ENCODE measurements at places on chromosomes 1 and 21.
A peak's percentile ranks its signal among the peaks of the same experiment; 100 is the strongest.

DNA sequence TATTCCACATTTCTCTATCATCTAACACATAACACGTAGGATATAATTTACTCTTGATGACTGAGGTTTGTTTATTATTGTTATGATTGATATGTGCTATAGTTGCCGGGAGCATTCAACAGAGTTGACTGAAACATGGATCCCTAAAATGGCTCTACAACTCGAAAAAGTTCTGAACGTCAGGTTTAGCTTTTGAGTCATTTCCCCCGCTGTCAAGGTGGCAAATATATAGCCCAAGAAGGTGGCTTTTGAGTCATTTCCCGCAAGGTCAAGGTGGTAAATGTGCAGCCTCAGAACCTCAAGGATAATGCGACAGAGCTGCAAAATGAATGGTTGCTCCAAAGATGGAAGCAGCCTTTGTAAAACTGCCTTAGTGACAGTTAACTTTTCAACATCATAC, 104.0 kb downstream of the NIBAN1 start:
- no peak for DNase-seq
- H3K27me3 ChIP-seq, result no peaks in the 10 kb centered on the region
- peaks cover 39% of the 10 kb centered on the region for H3K4me1 ChIP-seq
- peak overlapping the region; percentile 82 for H3K27ac ChIP-seq
- H3K4me3 ChIP-seq, result no peak overlapping the region
- H3K36me3 ChIP-seq, result peaks cover 8% of the 10 kb centered on the region

DNA sequence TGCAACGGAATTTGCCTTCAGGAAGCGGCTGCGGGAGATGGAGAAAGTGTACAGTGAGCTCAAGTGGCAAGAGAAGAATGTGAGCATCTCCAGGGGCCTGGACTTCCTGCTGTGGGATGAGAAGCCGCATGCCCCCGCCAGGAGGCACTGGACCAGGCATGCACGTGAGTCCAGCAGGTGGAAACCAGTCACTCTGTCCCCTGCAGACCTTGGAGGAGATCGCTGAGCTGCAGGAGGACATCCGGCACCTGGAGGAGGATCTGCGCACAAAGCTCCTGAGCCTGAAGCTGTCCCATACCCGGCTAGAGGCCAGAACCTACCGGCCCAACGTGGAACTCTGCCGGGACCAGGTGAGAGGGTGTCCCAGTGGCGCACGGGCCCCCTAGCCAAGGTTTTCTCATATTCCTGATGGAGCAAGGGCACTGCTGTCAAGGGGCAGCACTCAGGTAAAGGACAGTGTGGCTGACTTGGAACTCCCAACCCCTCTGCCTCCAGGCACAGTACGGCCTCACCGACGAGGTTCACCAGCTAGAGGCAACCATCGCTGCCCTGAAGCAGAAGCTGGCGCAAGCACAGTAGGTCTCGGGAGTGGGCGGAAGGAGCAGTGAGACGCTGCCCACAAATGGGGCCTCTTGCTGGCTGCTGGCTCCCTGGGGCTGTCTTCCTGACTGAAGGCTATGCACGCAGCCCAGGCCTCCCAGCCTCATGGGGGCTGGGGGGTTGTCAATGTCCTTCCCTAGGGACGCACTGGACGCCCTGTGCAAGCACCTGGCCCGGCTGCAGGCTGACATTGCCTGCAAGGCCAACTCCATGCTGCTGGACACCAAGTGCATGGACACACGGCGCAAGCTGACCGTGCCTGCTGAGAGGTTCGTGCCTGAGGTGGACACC, 1.2 kb upstream of the ADPRS start:
- no peak overlapping the region for H3K4me3 ChIP-seq
- H3K4me1 ChIP-seq, result peaks cover 11% of the 10 kb centered on the region

DNA sequence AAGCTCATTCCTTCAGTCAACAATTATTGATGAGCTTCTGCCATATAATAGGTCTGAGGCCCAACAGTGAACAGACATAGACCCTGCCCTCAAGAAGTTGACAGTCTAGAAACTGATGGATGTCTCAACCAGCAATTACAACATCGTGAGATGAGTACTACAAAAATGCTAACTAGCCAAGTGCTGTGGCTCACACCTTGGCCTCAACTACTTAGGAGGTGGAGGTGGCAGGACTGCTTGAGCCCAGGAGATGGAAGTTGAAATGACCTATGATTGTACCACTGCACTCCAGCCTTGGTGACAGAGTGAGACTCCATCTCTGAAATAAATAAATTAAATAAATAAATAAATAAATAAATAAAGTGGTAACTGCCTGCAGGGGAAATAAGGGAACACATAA, 11.7 kb upstream of the PTP4A2 start:
- peak overlapping the region; percentile 49 for H3K27ac ChIP-seq
- H3K36me3 ChIP-seq, result no peaks in the 10 kb centered on the region
- H3K4me3 ChIP-seq, result no peak overlapping the region

DNA sequence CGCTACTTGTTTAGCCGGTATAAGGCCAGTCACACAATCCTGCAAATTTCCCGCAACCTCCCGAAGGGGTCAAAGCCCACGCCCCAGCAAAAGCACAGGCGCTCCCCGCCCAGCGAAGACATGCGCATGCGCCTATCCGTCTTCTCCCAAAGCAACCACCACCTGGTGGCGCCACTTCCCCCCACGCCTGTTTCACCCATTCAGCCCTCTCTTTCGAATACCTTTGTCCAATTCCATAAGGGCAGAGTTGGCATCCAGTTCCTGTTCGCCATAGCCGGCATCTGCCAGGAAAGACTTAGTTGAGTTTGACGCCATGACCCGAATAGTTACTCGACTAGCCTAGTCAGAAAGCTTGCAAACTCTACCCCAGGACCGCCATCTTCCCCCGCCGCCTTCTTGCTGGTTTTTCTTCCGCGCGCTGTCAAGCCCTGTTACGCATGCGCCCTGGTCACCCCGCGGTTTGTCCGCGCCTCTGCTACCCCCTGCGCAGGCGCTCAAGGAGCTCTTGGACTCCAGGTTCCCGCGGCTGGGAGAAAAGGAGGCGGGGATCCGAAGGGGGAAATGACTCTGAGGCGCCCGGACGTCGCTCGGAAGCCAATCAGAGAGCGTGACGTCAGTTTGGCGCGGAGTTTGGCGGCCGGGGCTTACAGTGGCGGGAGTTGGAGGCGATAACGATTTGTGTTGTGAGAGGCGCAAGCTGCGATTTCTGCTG, at the start of the genes DTL and INTS7:
Gene DTL (plus strand): TSS at position 626 of the 712 bp plus-strand sequence. CDS start 143 bp downstream, outside the sequence.
Gene INTS7 (minus strand): TSS at position 435 of the 712 bp plus-strand sequence. CDS start 120 bp downstream, at position 315.
- peak; percentile 97 for DNase-seq
- H3K27me3 ChIP-seq, result no peaks in the 10 kb centered on the region
- H3K27ac ChIP-seq, result peak within 1 kb of the TSS; percentile 98
- H3K36me3 ChIP-seq, result peaks cover 5% of the 10 kb centered on the region

All from T-helper 17 cell (primary cell).